Stimulated activated naive B cell treated with anti-CD40 and anti-IgM and Interleukin-4, amounts not matched to agents 10 μg/mL and 1 μg/mL and 100 μg/mL, for 72 hours (primary cell): ENCODE measurements at places on chromosomes 12 and 14.
A peak's percentile ranks its signal among the peaks of the same experiment; 100 is the strongest.

- DNase-seq = no peak
Measured at GRCh38 chr14:94599656-94600004, 12.6 kb upstream of the SERPINA3 start.

DNA sequence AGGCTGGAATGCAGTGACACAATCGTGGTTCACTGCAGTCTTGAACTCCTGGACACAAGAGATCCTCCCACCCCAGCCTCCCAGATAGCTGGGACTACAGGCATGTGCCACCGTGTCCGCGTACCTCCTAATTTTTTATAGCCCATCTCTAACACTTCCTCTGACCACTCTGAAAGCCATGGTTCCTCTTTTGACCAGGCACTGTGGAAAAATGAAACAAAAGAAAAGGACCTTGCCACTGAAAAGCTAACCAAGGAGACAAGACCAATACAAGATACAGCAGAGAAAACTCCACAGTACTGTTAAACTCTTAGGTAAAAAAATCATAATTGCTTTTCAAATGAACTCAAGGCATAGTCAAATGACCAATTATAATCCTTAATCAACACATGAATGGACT, 233.3 kb downstream of the NEDD1 start:
- no peak for DNase-seq

DNA sequence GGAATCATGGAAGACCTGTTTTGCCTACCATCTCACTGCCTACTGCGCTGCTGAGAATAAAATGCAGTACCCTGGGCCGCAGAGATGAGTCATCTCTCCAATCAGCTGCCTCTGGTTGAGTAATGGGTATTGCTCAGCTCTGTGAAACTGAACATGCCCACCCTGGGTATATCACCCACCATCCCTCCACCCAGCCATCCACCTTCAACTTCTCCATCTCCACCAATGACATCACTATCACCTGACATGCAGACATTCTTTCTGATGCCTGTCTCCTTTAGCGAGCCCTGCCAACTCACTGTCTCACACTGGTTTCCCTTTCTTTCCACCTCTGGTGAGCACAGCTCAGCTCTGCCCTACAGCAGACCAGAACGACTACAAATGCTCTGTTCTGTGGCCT, 33.6 kb downstream of the E2F7 start:
- no peak for DNase-seq

DNA sequence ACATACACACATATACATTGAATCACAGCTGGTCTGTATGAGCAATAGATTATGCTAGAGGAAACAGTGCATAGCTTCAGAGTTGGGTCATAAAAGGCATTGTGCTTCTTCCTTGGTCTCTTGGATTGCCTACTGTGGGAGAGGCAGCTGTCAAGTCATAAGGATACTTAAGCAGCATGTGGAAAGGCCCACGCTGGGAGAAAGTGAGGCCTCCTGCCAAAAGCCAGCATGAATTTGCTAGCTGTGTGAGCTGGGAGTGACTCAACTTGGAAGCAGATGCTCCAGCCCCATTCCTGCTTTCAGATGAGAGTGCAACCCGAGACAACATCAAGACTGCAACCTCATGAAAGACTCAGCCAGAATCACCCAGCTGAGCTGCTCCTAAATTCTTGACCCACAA, 311.9 kb upstream of the TBX3 start:
- DNase-seq = no peak

GRCh38 chr12:3325736-3326135, 165.3 kb upstream of the PRMT8 start:
- DNase-seq = no peak

DNA sequence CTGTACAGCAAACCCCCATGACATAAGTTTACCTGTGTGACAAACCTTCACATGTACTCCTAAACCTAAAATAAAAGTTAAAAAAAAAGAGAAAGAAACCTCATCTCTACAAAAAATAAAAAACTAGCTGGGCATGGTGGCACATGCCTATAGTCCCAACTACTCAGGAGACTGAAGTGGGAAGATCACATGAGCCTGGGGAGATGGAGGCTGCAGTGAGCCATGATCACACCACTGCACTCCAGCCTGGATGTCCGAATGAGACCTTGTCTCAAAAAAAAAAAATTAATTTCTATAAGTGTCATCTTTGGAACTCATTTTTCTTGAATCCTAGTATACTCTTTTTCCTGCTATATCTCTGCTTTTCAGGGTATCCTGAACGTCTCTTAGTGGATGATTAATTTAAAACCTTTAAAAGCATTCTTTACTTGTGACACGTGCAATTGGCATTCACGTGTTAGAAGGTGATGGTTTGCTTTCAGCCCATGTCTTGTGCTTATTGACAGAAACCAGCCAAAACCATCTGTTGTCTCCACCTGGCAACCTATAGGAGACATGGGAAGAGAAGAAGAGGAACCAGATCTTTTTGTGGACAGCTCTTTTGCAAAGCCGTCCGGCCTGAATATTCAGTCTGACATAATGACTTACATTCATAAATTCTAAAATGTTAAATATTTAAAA, 30.6 kb upstream of the PPFIBP1 start:
- no peak for DNase-seq

GRCh38 chr12:76178452-76178851, 94.0 kb upstream of the NAP1L1 start:
- DNase-seq = no peak

- DNase-seq = no peak
Measured at GRCh38 chr12:46374310-46374709, 1.7 kb upstream of the SLC38A2 start.

DNA sequence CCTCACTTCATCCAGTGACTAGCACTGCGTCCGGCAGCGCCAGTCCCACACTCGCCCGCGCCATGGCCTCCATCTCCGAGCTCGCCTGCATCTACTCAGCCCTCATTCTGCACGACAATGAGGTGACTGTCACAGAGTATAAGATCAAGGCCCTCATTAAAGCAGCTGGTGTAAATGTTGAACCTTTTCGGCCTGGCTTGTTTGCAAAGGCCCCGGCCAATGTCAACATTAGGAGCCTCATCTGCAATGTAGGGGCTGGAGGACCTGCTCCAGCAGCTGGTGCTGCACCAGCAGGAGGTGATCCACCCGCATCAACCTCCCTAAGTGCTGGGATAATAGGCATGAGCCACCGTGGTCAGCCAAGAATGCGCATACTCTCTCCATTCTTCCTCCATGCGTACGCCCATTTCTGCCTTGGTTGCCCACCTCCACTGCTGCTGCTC, 59.9 kb downstream of the IRF2BPL start:
- no peak for DNase-seq

- peak; percentile 65 for DNase-seq
Measured at GRCh38 chr12:27207615-27208413, 36.3 kb upstream of the STK38L start.

- no peak for DNase-seq
Measured at GRCh38 chr14:70239802-70240201, 51.1 kb upstream of the SLC8A3 start.

GRCh38 chr14:81550001-81550637, 16.5 kb upstream of the SEL1L start:
- DNase-seq = no peak

- no peak for DNase-seq
Measured at GRCh38 chr14:74290415-74290814, 12.3 kb downstream of the ABCD4 start.

- no peak for DNase-seq
Measured at GRCh38 chr14:24416254-24416931, 13.1 kb downstream of the CBLN3 start.

DNA sequence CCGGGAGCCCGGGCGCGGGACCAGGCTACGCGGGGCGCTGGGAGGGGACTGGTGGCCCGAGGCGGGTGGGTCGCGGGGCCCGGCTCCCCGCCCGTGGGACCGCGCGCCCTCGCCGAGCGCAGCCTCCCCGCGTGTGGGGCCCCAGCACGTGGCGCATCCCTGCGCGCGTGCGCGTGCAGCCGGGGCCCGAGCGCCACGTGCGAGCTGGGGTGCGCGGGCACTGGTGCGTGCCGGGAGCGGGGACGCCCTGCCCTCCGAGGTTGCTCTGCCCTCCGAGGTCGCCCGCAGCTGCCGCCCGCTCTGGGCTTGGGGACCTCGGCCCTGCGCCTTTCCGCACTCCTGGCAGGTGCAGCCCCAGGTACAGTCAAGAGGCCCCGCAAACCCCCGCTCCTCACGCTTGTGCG, 365 bp upstream of the CCDC88C start:
- DNase-seq = no peak
